ENCODE measurements at places on chromosomes 2 and 18.

GRCh38 chr2:158042245-158042644, 59.4 kb upstream of the UPP2 start:
- no peak for DNase-seq

DNA sequence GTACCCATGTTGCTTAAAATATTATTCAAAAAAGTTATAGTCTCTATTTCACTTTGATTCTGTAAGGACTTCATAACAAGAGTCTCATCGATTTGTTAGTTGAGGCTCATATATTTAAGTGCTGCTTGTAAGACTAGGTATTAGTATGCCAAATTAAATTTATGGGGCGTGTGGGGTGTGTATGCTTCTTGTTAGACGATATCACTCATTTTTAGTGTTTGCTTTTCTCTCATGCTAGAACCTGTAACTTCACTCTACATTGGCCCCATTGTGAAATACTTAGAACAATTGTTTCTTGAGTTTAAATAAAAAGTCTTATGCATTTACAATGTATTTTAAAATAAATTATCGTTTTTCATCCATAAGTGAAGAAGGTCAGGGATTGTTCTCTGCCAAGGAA, 63.6 kb downstream of the CTNNA2 start:
- DNase-seq, result no peak

DNA sequence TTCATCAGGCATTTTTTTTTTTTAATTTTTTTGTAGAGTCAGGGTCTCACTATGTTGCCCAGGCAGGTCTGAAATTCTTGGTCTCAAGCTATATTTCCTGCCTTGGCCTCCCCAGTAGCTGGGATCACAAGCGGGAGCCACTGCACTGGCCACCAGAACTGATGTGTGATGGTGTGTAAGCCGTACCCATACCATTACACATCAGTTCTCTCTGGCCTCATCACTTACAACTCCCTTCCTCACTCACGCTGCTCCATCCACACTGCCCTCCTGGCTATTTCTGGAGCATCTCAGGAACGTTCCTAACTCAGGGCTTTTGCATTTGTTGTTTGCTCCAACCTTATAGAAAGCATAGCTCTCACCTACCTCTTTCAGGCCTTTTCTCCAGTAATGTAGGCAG, 834.5 kb upstream of the ID2 start:
- no peak for DNase-seq

GRCh38 chr2:145226901-145227300, 707.0 kb upstream of the ZEB2 start:
- no peak for DNase-seq

DNA sequence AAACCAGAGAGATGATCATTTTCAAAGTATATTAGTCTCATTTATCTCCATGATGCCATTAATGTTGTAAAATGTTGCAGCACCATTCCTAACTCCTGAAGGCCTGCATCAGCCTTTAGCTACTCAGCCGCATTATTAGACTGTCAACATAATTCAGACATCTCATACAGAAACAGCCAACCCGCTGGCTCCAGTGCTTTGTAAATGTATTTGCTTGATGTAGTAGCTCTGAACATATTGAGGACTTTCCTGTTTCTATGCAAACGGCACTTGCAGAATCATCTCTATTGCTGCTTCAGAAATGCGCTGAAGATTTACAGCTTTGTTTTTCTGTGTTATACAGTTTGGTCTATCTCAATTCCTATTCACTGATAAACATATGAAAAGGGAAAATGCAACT, 372.2 kb downstream of the DSEL start:
- DNase-seq, result no peak
